ENCODE measurements at places on chromosomes 12 and 14. TPM values are rescaled to one million over a fixed set of nuclear protein-coding genes. Genes with fewer than 3 reads are reported as not detected.

GRCh38 chr14:99195602-99196309 is 76.2 kb downstream of the BCL11B start:
- no peak for DNase-seq

- no peak for DNase-seq
Measured at GRCh38 chr14:46902837-46903236, 251.3 kb upstream of the RPL10L start.

GRCh38 chr14:30974628-30975027 is 50.8 kb upstream of the AP4S1 start:
- peak; percentile 29 for DNase-seq

DNA sequence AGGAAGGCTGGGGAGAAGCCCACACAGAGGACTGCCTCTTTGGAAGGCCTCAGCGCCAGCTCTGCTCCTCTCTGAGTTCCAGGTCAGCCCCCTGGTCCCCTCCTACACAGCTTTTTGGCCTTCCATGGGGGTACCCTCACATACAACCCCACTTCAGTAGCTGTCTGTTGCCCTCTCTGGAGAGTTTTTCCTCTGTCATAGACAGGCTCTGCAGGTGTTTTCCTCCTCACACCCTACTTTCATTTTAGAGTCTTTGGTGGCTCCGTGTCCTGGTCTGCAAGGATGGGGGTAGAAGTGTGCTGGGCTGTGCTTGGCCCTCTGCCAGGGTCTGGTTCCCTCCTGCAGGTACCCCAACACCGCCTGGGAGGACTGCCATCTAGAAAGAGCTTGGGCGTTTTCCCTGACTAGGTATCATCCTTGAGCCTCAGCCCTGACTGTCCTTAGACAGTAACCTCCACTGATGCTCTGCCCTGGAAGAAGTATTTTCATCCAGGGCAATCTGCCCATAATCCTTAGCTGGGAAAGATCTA is 15.1 kb downstream of the ZDHHC22 start:
- DNase-seq = no peak

DNA sequence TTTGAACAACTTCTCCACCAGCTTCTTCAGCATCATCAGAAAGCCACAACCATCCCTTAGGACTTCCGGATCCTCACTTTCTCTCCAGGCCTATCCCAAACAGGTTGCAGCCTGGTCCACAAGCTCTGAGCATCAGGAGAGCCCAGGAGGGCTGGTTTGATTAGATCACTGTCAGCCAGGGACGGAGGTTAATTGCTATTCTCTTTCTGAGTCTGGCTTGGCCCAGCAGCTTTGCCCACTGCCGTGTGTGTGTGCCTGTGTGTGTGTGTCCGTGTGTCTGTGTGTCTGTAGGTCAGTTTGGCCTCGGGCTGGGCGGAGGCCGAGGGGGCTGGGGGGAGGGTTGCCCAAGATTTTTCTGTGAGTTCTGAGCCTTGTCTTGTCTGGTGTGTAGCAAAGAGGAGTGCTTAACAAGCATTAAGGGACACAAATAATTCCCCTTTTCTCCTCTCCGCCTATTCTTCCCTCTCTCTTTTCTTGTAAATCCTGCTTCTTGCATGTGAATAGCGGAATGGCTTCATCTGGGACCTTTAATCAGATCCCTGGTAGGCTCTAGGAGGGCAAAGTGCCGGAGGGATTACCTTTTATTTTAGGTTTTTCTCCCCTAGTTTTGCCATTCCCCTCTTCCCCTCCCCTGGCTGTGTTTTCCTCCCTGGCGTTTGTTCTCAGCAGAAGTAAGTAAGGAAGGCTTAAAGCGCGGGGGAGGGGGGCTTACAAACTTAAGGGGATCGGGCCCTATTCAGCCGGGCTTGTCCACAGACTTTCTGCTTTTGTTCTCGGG is 138.2 kb upstream of the LHX5 start:
- DNase-seq = no peak

- DNase-seq = peak; percentile 87
Measured at GRCh38 chr14:54686219-54686870, 119.4 kb downstream of the SAMD4A start.

Gene NANOG
- total RNA-seq = not detected

Gene OR4E2
- not detected for total RNA-seq

Gene CD4
- total RNA-seq = not detected

Gene CD163
- total RNA-seq = not detected

Gene SLC4A8
- total RNA-seq = 11.8 TPM
